ENCODE measurements at places on chromosomes 2 and 18.

DNA sequence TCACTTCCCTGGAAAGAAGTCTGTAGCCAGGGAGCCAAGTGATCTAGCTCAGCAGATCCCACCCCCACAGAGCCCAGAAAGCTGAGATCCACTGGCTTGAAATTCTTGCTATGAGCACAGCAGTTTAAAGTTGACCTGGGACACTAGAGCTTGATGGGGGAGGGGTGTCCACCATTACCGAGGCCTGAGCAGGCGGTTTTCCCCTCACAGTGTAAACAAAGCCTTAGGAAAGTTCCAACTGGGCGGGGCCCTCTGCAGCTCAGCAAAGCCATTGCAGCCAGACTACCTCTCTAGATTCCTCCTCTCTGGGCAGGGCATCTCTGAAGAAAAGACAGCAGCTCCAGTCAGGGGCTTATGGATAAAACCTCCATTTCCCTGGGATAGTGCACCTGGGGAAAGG, 887.2 kb upstream of the LRATD1 start:
- DNase-seq = no peak

DNA sequence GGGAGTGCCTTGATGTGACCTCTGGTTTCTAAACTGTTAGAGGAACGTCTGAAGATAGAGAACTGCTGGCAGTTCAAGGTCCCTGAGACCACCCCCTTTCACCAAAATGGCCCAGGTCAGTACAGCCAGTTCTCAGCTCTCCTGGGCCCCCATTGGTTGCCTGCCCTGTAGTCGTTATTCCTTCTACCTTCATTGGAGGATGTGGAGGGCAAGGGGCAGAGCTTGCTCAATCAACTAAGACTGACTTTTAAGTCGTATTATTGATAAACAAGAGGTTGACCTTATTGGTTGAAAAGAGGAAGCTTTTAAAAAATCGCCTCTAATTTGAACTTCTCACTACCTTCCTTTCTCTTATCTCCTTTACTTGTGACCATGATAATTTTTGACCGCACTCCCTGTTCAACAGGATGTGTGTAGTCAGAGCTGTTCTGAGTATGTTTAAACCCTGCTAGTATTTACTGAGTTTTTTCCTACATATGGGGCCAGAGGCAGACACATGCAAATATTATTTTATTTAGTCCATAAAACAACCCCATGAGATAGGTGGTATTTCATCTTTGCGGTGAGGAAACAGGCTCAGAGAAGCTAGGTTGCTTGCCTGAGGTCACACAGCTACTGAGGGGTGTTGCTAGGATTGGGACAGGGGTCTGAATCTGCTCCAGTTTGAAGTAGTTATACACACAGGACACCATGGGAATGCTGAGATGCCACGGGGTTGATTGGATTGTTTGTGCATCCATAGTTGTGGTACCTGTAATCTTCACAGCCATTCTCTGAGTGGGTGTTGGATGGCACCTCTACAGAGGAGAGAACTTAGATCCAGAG, 65.9 kb downstream of the TMEM247 start:
- no peak for DNase-seq

GRCh38 chr2:145116056-145116455, 596.1 kb upstream of the ZEB2 start:
- no peak for DNase-seq

DNA sequence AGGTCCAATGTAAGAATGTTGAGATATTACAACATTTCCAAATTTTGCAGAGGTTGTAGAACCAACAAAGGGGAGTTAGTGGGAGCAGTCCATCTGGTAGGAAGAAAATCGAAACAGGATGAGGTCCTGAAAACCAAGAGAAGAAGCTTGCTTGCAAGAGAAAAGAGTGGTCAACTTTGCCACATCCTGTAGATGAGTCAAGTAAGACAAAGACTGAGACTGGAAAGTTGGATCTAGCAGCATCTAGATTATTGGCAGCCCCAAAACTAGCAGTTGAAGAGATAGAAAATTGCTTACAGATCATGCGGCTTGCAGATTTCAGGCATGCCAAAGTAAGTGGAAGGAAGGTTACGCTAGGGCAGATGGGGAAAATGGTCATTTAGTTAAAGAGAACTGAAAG, 378.9 kb downstream of the GRB14 start:
- DNase-seq = no peak

- no peak for DNase-seq
These were observed 78.0 kb upstream of the GALNT5 start for GRCh38 chr2:157179324-157180105.

GRCh38 chr2:2291500-2292260, 39.4 kb downstream of the MYT1L start:
- no peak for DNase-seq

GRCh38 chr18:63905361-63905760, 2.4 kb upstream of the SERPINB10 start:
- DNase-seq = no peak

DNA sequence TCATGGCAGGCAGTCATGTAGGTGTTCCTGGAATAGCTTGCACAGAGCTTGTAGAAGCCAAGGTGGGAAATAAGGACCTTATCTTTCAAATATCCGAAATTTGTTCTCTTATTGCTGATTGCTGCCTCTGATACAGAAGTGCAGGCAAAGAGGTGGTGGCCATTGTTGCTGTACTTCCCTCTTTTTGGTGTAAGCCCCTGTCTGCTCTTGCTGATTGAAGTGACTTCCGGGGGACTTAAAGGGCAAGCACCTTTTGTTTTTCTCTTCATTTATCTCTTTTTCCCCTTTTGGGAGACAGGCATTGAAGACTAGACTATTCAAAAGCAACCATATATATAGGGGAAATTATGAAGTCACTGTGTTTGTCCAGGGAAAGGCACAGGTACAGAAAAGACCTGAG, 131.6 kb upstream of the OTX1 start:
- no peak for DNase-seq

- DNase-seq = no peak
These were observed 7.7 kb upstream of the MARCHF4 start for GRCh38 chr2:216379977-216380376.

DNA sequence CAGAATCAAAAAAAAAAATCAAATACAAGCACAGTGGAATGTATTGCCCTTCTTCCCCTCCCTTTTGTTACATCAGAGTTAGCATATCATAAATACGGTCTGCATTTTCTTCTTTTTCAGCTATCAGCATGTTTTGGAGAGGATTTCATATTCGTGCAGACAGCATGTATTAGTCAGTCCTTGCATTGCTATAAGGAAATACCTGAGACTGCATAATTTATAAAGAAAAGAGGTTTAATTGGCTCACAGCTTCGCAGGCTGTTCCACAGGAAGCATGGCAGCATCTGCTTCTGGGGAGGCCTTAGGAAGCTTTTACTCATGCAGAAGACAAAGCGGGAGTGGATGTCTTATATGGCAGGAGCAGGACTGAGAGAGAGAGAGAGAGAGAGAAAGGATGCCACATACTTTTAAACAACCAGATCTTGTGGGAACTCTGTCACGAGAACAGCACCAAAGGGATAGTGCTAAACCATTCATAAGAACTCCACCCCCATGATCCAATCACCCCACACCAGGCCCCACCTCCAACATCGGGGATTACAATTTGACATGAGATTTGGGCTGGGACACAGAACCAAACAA, 8.9 kb downstream of the IL1B start:
- no peak for DNase-seq

- DNase-seq = peak; percentile 75
These were observed 14.1 kb upstream of the CHRNA1 start for GRCh38 chr2:174778085-174778981.

Data from activated T-cell treated with anti-CD3 and anti-CD28 coated beads, Interleukin-2, amount 50 U/mL, for 24 hours (primary cell).